ENCODE measurements at places on chromosomes 11 and 22.

DNA sequence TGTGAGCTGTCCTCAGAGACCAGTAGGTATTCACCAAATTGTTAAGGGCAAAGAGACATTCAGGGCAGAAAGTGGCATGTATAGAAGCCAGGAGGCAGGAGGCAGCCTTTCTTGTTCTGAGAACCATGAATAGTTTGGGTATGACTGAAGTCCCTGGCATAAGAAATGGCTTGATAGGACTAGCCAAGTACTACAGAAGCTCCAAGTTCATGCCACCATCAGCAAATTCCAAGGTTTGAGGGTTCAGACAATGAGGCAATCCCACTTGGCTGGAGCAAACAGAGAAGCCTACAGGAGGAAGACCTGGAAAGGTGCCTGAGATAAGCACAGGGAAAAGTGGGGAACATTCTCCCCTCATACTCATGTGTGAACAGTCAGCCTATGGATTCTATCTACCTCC lies 25.8 kb downstream of the XRRA1 start:
- DNase-seq, result no peak

- no peak for DNase-seq
Measured at GRCh38 chr11:125193841-125194240, 29.3 kb downstream of the PKNOX2 start.

DNA sequence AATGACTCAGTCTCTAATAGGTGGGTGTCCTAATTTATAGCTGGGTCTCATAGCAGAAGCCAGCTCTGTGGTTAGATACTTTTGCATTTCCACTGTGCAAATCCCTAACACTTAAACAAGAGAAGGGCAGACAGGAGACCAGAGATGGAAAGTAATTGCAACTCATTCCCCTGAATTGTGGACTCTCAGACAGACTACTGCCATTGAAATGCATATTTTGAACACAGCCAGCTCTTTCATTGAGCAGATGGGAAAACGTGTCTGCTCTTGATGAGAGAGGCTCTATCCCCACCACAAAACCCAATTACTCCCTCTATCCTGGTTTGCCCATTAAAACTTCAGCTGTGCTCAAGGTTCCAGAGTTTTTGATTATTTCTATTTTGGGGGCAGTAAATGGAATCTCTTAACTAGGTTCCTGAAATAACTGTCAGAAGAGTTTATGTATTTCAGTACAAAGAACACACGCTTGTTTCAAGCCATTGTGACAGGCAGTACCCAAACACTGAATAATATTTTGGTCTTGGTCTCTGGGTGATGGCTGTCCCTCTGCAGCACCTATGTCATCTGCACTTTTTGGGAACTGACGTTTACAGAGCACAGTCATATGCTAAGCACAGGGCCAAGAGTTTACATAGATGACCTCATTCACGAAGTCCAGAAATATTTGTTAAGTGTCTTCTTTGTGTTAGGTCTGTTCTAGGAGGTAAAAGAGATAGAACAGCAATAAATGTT lies 41.7 kb downstream of the FAM227A start:
- no peak for DNase-seq

DNA sequence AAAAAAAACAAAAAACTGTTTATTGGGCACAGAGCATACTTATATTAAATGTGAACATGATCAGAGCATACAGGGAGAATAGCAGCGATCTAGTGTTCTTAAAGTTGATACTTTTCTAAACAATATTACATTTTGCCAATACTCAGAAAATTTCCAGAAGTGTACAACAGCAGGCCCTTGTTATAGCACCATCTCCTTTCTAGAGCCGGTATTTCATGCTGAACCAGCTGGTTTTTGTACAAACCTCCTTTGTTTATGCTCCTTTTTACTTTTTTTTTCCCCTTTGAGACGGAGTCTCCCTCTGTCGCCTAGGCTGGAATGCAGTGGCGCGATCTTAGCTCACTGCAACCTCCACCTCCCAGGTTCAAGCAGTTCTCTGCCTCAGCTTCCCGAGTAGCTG lies 90.7 kb downstream of the PPP6R3 start:
- no peak for DNase-seq

GRCh38 chr11:126268361-126268707 lies 361 bp downstream of the SRPRA start:
- DNase-seq, result no peak

DNA sequence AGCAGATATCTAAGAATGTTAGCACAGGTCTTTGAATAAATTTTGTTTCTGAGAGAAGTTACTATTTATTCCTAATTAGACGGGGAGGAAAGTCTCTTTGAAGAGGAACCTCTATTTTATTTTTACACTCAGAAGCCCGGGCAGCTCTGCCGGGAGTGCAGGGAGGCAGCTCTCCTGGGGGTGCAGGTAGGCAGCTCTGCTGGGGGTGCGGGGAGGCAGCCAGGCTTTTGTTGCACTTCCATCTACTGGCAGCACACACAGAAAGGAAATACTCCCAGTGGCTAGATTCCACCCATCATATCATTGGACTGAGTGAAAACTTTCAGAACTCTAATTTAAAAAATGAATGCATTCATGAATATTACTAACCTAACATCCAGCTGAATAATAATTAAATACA lies 24.6 kb downstream of the OR10A6 start:
- no peak for DNase-seq

DNA sequence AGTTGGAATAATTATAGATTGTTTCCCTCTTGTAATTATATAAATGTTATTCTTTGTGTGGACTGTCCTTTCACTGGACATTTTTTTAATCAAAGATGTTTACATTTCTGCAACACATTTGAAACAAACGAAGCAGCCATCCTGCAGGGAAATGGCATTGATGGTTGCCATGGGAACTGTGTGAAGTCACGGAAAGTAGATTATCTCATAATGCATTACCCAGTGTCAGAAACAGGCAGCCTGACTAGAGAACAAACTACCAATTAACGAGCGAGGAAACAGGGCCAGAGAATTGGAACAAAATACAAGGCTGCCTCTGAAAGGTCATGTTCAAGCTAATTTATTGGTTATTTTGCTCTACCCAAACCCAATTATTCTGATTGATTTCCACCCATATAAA lies 96.9 kb upstream of the LARGE1 start:
- no peak for DNase-seq

DNA sequence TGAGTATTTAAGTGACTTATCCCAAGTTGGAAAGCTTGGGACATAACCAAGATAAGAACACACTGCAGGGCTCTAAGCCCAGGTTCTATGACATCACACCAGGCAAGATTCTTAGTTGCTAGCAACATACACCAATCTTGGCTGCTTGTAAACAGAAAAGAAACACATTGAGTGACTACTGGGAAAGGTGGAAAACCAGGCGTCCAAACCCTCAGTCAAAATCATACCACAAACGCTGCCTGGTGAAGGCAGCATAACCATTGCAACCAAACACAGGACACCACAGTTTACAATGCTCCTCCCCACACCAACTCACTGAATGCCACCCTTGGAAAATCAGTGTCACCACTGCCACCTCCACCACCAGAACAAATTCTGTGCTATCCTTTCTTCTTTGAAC lies 379.9 kb downstream of the TTC28 start:
- no peak for DNase-seq

GRCh38 chr11:1920909-1921573 lies 1.5 kb downstream of the TNNT3 start:
- no peak for DNase-seq

DNA sequence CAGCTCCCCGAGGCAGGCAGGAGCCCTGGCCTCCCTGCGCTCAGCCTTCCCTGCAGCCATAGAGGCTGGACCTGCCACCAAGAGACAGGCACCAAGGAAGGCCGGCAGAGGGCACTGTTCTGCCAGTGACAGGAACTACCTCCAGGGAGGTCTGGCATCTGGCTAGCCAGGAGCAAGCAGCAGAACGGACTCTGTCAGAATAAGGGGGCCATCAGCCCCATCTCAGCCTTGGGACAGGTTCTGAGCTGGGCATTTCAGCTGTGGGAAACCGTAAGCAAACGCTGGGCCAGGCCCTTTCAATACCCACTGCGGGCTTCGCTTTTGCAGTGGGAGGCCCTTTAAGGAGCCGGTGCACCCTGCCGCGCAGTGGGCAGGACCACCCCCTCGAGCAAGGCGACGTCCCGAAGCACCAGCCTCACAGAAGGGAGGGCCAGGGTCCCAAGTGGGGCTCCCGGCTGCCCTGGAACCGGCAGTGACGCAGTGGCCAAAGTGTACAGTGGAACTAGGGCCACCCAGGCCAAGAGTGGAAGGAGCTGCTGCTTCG lies 18.2 kb downstream of the IFT27 start:
- DNase-seq, result peak; percentile 53

DNA sequence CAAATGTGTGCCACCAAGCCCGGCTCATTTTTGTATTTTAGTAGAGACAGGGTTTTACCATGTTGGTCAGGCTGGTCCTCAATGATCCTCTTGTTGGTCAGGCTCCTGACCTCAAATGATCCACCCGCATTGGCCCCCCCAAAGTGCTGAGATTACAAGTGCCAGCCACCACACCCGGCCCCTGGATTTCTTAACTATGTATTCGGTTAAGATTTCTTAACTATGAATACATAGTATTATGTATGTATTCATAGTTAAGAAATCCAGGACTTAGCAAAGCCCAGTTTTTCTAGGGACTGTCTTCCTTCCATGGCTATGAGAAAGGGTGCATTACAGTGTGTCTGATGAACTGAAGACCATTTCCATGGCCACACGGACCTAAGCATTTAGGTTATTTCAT lies 1.7 kb downstream of the C11orf91 start:
- DNase-seq, result no peak

- DNase-seq, result no peak
Measured at GRCh38 chr11:96990914-96991313, 601.1 kb downstream of the JRKL start.

- DNase-seq, result no peak
Measured at GRCh38 chr11:708511-708910, 2.5 kb downstream of the EPS8L2 start.

GRCh38 chr22:44287121-44287693 lies 25.5 kb downstream of the SHISAL1 start:
- no peak for DNase-seq

DNA sequence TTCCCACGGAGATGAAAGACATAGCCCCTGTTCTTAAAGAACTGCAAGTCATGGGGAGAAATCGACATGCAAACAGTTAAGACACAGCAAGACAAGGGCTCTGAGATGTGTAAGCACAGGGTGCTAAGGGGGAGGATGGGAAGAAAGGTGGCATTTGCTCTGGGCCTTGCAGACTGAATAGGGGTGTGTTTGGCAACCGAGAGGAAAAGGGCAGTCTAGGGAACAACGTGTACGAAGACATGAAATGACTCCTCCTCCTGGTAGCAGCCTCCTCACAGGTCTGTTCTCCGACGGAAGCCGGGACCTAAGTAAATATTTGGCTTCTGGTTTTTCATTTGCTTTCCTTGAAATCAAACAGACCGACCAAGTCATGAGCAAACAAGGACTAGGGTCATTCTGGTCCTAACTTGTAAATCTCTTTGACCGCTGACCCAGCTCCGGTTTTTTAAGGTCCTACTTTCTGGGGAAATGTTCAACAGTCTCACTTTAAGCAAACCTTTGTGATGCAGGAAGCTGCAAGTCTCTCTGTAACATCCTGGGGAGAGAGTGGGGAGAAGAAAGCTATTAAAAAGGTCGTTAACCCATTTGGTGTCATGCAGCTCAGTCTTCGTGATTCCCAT lies 19.7 kb downstream of the NNMT start:
- DNase-seq, result peak; percentile 23

GRCh38 chr11:33257897-33258630 lies 883 bp downstream of the HIPK3 start:
- peak; percentile 67 for DNase-seq

DNA sequence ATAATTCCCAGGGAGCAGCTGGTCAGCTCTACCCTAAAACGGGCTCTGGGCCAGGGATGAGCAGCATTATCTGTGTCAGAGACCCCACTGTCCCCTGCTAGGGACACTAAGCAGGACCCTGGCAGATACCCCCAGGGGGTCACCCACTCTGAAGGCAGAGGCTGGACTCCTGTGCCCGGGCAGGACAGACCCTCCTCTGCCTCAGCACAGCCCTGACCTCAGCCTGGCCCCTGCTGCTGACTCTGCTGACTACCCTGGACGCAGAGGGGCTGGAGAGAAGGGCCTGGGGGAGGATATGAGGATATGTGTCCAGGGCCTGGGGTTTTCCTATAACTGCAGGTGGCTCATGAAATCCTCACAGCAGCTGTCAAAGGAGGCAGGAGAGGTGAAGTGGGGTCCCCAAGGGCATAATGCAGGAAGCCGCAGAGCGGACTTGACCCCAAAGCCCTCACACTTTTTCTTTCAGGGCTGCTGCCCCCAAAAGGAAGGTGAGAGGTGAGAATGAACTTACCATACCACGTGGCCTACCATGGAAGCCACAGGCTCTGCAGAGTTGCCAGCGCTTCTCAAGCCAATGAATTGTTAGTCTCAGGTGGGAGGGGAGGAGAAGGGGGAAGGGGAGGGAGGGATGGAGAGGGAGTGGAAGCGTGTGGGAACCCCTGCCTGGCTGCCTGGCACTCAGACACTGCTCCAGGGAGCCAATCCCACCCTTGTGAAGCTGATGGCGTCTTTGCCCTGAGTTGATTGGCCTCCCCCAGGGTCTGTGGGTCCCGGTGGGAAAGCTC lies 76.7 kb upstream of the WNT11 start:
- no peak for DNase-seq

- DNase-seq, result peak; percentile 23
Measured at GRCh38 chr11:2987881-2988861, 4.0 kb downstream of the NAP1L4 start.

DNA sequence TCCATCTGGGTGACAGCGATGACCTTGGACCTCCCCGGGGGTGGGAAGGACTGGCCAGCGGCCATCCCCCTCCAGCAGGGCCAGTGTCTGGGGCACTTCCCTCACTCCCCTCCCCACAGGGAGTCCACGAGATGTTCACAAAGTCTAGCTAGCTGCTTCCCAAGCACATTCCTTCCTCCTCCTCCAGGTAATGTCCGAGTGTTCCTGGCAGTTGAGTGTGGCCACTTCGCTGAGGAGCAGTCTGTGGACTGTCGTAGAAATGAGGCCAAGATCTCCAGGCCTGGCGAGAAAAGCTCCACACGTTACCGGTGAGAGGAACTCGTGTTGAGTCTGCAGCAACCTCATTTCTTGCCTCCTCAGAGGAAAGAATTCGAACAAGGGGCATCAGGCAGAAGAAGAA lies 425.5 kb downstream of the BRD1 start:
- no peak for DNase-seq
